Activated naive CD8-positive, alpha-beta T cell treated with anti-CD3 and anti-CD28 coated beads, Interleukin-2, amount 50 U/mL, for 24 hours (primary cell): ENCODE measurements at places on chromosomes 1 and 21.

DNA sequence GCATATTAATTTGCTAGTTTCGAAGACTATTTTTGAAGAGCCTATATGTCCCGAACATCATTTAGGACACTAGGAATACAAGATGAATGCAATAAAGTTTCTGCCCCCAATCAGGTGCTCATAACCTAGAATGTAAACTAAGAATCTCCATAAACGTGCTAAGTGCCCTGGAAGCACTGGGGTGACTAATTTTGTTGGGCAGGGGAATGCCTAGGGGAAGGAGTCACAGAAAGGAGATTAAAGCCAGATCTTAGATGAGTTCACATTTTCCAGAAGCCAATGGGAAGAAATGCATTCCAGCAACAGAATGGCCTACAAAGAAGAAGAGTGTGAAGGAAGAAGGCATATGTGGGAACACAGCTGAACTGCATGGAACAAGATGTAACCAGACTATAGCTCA is 19.5 kb downstream of the SCYL3 start:
- no peak for DNase-seq

GRCh38 chr1:153032677-153033308 is 1.8 kb downstream of the SPRR1B start:
- DNase-seq: no peak

GRCh38 chr1:30575066-30575465 is 148.3 kb downstream of the MATN1 start:
- no peak for DNase-seq

- no peak for DNase-seq
These were observed 674 bp upstream of the AKR7A3 start for GRCh38 chr1:19289244-19289643.

GRCh38 chr1:100989306-100990077 is 36.1 kb downstream of the DPH5 start:
- DNase-seq: no peak

DNA sequence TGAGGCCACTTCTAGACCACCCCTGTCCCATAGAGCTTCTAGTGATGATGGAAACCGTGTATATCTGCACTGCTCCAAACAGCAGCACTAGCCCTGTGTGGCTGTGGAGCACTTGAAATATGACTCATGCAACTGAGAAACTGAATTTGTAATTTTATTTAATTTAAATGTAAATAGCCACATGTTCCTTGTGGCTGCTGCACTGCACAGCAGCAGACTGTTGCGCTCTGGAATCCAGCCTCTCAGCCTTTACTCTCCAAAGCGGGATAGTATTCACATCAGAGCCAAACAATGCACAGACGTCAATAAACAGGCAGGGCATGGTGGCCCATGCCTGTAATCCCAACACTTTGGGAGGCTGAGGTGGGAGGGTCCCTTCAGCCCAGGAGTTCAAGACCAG is 12.0 kb downstream of the CAPN2 start:
- no peak for DNase-seq

DNA sequence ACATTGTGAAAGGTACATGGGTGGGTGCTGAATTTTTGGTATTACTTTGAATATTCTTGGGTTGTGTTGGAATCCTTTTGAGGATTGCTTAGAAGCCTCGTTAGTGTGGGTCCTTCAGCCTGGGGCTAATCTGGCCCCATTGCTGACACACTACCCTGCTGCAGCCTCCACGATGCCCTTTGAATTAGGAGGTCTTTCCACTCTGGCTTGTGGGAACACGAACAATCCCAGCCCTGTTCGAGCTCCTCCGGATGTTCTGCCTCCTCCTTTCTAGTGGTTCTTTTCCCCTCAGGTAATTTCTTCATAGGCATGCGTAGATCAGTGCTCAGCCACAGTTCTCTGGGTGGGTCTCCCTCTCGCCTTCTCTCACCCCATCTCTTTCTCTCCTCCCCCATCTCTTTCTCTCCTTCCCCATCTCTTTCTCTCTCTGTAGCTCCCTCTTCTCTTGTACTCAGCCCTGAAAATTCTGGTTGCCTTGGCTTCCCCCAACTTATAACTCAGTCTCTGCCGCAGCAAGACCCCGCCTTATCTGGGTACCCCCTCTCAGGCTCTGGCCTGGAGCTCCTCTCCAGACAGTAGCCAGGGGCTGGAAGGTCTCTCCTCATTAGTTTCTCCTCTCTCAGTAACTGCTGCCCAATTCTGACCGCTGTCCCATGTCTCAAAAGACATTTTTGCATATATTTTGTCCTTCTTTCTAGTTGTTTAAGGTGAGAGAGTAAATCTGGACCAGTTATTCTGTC is 46.0 kb upstream of the SLC19A1 start:
- DNase-seq: no peak

GRCh38 chr21:41678924-41679318 is 87.9 kb downstream of the RIPK4 start:
- DNase-seq: no peak

DNA sequence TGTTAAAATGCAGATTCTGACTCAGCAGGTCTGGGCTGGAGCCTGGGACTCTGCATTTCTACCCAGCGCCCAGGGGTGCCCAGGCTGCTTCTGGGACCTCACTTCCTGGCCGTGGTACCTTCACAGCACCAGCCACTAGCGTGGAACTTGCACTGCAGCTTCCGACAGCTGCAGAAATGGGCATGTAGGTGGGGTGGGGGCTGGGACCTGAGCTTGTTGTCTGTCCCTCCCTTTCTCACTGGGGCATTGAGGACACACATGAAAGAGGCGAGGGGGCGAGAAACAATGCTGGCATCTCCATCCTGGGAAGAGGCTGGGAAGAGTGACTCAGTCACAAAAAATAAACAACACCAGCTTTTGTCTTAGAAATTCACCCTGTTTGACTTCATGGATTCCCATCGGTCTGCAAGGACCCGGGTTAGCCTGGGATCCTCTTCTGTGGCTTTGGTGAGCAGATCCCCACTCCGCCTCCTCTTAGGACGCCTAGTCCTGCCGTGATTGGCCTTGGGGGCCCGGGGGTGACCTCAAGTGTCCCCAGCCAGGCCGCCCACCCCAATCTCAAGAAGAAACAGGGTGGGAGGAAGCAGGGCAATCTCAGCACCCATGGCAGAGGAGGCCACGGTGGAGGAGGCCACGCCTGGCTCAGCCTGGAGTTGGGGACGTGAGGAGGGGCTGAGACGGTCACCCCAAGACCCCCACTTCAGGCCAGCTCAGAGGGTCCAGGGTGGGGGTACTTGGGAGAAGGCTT is 29.9 kb upstream of the POFUT2 start:
- no peak for DNase-seq

- no peak for DNase-seq
These were observed 301.0 kb downstream of the GRIK1 start for GRCh38 chr21:29638761-29639327.

GRCh38 chr1:210482945-210483617 is 154.4 kb downstream of the HHAT start:
- DNase-seq: no peak

GRCh38 chr1:222712253-222713090 is at the start of the genes AIDA and BROX:
Gene AIDA, minus strand, starts transcription at chr1:222712491. Its CDS starts 174 bp downstream, at chr1:222712317.
Gene BROX, plus strand, starts transcription at chr1:222712564. Its CDS starts 3,136 bp downstream, at chr1:222715700.
- peak; percentile 97 for DNase-seq

DNA sequence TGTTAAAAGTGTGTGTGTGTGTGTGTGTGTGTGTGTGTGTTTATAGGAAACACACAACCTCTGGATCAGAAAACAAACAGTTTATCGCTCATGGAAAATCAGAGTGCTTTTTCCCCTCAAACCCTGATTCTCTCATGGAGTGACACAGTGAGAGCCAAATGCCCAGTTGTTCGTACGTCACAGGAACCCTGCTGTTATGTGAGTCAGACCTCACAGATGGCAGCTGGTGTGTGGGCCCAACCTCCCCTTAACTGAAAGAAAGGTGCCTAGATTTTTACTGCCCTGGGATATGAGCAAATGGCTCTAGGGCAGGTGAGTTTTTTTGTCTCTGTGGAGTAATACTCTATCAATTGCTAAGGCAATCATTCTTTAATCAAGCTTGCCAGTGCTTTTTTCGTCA is 1788.1 kb downstream of the BRINP3 start:
- no peak for DNase-seq

DNA sequence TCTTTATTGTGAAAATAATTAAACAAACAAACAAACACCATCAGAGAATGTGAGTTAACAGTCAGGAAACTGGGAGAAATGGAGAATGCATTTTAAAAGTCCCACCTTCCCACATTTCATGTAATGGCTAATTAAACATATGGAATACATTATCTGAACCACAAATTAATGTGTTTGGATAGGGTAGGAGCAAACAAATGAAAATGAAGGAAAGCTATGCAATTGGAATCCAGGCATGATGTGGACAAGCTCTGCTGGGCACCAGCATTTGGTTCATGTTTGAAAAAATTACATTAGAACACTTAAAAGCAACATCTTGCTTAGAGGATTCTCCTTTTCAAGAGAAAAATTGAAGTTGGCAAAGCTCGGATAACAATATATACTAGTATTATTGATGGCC is 628.1 kb downstream of the LMO4 start:
- DNase-seq: no peak

DNA sequence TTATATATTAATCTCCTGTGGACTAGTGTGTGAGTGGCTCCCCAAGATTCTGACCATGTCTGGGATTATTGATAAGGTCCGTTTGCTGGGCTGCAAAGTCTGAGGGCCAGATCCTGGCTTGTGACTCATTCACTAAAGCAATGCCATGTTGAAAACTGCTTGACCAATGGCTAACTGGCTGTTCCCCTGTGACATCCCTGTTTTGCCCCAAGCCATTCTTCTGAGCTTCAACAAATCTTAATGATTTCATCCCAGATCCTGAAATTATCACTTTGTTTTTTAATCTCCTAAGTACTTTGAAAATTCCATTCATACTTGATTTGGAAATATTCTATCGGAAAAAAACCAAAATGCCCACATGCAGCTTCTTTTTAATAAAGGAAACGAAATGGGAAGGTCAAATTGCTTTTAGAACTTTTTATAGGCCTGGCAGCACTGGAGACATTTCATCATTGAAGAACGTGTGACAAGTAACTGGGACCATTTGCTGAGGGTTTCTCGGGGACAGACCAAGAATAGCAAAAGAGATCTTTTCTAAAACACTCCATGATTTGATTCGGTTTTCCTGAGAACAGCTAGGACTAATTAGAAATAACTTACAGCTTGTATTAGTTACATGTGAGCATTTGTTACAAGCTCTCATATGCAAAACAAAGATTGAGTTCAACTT is 121.3 kb downstream of the TGFB2 start:
- DNase-seq: no peak

- DNase-seq: no peak
These were observed 18.6 kb upstream of the BMP8A start for GRCh38 chr1:39472826-39473225.

GRCh38 chr1:44587796-44588460 is 86.4 kb downstream of the TMEM53 start:
- DNase-seq: no peak

GRCh38 chr1:212605441-212606394 is 2.8 kb upstream of the ATF3 start:
- DNase-seq: no peak
